ENCODE measurements at places on chromosomes 11 and 22.
A peak's percentile ranks its signal among the peaks of the same experiment; 100 is the strongest.

GRCh38 chr11:34758262-34758661, 137.4 kb downstream of the EHF start:
- DNase-seq: no peak

GRCh38 chr11:12762278-12762677, 88.1 kb downstream of the TEAD1 start:
- no peak for DNase-seq

DNA sequence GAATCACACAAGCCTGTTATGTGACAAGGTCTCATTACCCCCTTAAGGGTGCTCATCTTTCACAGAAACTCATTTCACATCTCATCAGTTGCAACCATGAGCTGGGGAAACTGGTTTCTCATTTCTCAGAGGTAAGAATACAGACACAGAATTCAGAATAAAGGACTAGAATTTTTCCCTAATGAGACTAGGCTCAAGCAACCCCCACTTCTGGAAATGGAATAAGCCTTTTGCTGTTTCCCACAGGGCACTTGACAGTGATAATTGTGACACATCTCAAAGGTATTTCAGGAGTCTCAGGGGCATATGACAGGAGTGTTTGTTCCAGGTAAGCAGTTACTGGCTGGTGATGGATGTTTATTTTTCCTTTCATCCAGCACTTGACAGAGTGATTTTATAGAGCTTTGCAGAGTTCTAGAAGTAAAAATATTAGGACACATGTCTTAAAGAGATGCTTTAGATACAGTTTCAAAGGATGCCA, 112.9 kb upstream of the DDI1 start:
- DNase-seq: no peak

GRCh38 chr11:131579932-131580387, 209.5 kb downstream of the NTM start:
- no peak for DNase-seq

DNA sequence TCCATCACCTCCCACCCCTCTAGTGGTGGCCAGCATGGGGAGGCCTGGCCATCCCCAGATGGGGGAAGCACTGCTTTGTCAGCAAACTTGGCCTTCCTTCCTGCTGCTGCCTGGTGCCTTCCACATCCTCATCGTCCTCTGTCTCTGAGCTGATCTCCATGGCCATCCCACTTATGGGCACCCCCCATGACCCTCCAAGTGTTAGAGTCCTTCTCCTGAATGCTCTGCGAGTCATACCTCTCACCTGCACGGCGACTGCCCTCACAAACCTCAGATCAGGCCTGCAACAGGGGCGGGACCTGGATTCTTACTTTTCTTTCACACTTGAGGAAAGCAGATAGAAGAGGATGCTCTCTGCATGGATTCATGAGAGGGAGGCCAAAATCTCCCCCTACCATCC, 24.0 kb downstream of the POU2AF1 start:
- DNase-seq: no peak

DNA sequence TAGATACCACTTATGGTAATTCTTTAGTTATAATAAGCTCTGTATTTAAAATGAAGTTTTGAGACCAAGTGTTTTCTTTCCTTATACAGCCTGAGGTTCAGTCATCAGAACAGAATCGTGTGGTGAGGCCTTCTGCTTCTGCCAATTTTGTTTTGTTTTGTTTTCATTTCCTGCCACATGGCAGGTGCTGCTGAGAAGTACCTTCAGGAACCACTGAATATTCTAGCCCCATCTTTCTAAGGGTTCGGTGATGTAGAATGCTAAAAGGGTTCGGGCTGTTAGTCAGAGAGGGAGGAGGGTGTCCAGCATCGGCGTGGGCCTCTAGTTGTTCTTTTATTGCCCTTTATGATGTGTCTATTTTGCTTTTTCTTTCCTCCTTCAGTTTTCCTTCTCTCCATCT, 25.8 kb downstream of the TNRC6B start:
- peak; percentile 11 for DNase-seq

GRCh38 chr11:58446294-58446693, 4.3 kb upstream of the OR5B12 start:
- no peak for DNase-seq

GRCh38 chr22:41078931-41079330, 13.5 kb upstream of the EP300 start:
- DNase-seq: no peak

DNA sequence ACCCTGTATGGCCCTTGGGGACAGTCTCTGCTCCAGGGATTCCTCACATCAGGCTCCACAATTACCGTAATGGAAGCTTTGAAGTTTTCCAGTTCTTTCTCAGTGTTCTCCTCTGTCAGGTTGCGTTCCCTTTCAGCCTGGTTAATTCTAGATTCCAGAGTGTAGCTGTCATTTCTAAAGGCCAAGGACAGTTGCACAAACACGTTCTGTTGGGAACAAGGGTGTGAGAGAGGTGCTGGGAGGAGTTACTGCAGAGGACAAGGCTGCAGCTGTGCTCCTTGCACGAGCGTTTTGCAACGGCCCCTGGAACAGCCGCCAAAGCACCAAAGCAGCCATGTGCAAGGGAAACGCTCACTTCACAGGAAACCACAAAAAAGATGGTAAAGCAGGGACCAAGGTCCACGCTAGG, 35.9 kb upstream of the LYVE1 start:
- DNase-seq: no peak

GRCh38 chr11:68503251-68503687, 42.7 kb downstream of the PPP6R3 start:
- no peak for DNase-seq

DNA sequence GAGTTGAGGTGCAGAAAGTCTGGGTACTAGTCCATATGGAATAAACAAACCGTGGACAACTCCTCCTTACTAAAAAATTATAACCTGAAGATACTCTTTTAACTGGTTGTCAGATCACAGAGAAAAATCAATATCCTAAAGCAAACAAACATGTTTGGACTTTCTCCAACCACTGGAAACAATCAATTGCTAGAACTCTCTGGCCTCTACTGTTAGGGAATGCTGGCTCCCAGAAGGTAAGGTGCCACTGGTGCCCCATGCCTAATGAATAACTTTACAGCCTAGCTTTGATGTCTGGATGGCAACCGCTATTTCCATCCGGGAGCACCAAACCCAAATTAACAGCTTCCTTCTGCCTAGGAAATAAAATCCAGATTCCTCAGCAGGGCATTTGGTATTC, 74.5 kb downstream of the AMBRA1 start:
- DNase-seq: no peak

DNA sequence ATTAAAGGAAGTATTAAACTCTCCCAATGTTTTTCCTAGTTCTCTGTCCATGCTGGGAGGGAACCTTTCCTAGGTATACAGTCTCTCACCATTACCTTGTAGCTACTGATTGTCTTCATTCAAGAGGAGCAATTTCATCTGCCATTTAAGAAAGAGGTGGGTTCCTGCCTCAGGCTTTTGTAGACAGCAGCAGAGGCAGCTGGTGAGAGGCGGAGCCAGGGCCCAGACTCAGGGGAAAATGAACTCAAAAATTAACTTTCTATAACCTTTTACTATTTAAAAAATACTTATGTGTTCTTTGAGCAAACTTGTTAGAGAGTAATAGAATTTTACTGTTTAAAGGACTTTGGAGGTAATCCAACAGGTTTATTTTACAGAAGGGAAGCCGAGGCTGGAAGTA, 133.0 kb downstream of the SNX19 start:
- DNase-seq: no peak

GRCh38 chr11:2519517-2519861, 74.7 kb downstream of the KCNQ1 start:
- no peak for DNase-seq

DNA sequence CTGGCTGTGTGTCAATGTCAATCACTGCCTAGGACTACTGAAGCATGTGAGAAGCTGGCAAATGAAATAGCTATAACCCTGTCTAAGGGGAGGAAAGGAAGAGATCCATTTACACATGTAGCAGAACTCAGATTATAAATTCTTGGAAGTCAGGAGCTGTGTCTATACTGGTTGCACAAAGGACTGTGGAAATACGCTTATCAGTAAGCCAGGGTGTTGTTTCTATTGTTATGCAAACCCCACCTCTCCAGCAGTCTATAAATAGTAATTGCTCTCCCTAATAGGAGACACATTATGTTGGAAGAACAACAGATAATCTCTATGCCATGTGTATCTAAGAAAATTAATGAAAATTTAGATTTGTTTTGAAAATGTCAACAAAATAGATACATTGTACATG, 693.4 kb upstream of the CCDC90B start:
- no peak for DNase-seq

GRCh38 chr11:76276046-76276780, 69.9 kb upstream of the WNT11 start:
- DNase-seq: no peak

GRCh38 chr11:88594274-88594950, 256.9 kb upstream of the CTSC start:
- DNase-seq: no peak

- no peak for DNase-seq
Observed at GRCh38 chr22:29998627-29999384, 81.5 kb upstream of the HORMAD2 start.

GRCh38 chr11:2797121-2797711, 88.4 kb downstream of the CDKN1C start:
- no peak for DNase-seq

DNA sequence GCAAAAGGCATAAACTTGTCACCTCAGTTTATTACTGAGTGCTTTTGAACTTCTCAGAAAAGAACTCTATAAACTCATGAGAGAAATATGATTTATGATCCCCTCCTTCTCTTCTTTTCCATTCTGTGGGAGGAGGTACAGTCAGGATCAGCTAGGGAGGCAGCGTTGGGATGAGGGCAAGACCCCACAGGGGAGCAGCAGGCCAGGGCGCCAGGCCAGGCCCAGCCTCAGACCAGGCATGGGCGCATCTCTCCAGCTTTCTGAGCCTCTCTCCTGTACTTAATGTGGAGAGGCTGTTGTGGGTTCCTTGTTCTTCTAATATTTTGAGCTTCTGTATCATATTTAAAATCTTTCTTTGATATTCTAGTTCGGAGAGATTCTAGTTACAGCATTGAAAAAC, 71.7 kb downstream of the C22orf31 start:
- no peak for DNase-seq

GRCh38 chr22:38766076-38766777, 10.4 kb upstream of the SUN2 start:
- peak; percentile 18 for DNase-seq

DNA sequence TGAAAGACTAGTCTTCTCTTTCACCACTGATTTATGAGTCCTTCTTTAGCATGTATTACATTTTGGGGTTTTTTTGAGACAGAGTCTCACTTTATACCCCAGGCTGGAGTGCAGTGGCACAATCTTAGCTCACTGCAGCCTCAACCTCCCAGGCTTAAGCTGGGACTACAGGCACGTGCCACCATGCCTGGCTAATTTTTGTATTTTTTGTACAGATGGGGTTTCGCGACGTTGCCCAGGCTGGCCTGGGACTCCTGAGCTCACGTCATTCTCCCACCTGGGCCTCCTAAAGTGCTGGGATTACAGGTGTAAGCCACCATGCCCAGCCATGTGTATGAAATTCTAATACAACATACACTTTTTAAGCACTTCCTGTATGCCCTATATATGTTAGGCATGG, 26.3 kb upstream of the CXCR5 start:
- no peak for DNase-seq

- DNase-seq: no peak
Observed at GRCh38 chr22:36934418-36935312, 21.2 kb downstream of the CSF2RB start.

DNA sequence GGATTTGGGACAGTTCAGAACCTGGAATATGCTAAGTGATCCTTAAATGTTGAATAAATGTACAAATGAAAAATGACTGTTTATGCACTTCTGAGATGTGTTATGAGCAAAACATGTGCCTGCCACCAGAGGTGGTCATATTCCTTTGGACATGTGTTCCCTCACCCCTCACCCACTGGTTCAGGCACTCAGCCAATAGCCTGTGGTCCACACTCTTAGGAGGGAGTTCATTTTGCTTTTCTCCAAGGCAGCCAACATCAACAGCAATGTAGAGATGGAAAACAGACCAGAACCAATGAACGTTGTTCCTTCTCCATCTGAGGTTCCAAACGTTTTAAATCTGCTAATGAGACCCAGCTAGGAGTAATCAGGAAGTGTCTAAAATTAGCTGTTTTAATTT, 44.0 kb downstream of the RPUSD4 start:
- no peak for DNase-seq

DNA sequence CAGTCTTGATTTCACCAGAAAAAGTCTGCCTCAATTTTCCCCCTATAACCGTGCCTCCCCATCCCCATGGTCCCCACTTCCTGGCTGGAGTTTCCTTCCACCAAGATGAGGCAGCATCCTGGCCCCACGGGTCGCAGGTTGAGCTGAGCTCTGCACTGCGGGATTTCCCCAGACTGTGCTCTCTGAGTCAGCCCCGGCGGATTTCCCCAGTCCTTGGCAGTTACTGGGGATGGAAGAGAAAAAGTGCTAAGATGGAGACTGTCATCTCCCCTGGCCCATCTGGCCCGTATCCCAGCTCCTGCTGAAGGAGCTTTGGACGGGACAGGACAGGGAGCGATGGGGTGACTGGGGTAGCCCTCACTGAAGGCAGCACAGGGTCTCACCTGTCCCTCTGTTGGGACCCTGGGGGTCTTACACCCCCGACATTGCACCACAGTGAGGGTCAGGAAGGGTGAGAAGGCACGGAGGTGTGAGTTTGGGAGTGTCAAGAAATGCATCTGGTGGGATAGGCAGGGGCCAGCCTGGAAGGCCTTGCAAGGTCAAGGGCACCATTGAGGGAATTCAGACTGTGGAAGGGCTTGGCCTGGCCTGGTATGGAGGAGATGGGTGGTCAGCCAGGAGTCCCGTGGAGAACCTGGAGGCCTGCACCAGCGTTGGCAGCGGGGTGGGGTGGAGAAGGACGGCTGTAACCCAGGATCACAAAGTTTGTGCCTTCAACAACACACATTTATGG, 36.5 kb downstream of the NADSYN1 start:
- DNase-seq: no peak

DNA sequence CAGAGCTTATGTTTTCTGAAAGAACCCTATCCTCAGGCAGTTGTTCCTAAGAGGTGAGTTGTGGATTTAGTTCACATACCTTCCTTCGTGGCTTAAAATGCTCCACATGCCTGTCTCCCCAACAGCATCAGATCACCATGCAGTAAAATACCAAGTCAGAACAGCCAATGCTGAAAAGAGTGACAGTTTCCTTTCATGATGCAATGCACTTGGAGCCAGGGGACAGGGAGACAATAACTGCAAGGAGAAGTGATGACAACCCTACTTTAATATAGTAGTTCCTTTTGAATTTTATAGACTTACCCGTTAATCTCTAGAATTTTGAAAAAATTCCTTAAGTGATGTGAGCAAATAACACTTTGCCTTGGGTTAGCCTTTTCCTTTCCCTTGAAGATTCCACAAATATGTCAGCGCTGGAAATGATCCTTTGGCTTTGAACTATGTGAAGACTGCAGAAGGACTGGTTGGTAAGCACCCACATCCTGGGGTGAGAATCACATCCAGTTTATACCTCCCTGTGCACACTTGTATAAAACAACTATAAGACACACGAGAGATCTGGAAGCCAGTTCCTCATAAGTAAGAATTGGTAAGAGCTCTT, 71.2 kb downstream of the PIWIL4 start:
- DNase-seq: no peak

- DNase-seq: no peak
Observed at GRCh38 chr11:134736251-134736947, 324.4 kb upstream of the B3GAT1 start.

GRCh38 chr22:36162127-36163034, 1.8 kb upstream of the APOL3 start:
- no peak for DNase-seq

- DNase-seq: peak; percentile 76
Observed at GRCh38 chr11:108008656-108009496, at the start of gene CUL5. Gene CUL5, plus strand, starts transcription at chr11:108008898. Its CDS starts 451 bp downstream, at chr11:108009349.

Data from activated T-helper 1 cell treated with anti-CD3 and anti-CD28 coated beads, Interleukin-2, amount 50 U/mL, for 16 hours (primary cell).